NCI-H82 (cell line): ENCODE measurements at places on chromosomes 2 and 18.

DNA sequence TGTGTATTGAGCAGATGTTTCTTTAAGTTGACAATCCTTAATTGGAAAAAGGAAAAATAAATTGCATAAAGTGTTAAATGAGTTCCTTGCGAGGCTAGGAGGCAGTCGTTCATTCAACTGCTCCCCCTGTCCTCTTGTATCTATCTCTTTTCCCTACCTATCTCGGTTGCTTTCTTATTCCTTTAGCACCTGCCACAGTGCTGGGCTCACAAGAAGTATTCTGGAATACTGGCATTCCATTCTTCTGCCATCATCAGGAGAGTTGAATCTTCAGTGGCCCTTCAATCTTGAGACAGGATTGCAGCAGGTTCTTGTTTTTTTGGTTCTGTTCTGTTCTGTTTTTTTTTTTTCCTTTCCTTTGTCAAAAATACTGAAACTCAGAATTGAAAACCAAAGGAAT lies 143.1 kb upstream of the AQP4 start:
- DNase-seq = no peak

DNA sequence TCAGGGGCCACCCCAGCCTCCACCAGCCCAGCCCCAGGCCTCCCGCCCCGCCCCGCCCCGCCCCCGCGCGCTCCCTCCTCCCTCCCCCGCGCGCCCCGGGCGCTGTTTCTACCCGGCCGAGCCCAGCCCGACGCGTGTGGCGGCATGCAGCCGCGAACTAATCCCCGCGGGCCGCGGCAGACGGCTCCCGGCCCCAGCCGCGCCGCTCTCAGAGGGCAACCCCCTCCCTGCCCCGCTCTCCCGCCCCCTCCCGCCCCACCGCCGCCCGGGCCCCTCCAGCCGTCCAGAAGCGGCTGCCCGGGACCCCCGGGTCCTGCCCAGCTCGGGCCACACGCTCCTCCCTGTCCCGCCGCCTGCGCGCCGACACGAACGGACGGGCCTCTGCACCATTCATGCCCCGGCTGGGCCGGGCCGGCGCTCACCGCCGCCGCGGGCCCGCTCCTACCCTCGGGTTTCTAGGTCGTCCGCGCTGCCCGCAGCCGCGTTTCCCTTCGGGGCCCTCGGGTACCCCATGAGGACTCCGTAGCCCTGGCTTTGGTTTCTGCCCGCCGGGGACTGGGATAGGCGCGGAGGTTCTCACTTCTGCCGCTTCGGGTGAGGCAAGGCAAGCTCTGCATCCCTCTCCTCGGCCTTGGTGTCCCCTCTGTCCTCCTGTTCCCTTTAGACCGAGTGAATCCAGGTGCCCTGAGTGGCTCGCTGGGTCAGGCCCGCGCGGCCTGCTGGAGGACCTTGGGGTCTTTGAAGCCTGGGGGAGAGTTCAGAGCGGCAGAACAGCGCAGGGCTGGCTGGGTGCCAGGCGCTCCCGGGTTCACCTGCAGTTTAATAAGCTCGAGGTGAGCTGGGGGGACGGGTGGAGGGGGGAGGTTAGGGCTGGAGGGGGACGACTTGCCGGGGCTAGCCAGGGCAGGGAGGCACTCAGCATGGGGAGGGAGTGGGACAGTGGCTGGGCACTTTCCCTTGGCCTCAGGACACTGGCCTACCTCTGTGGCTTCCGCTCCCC lies 3.1 kb downstream of the WNT10A start:
- DNase-seq = peak; percentile 83

- no peak for DNase-seq
Observed at GRCh38 chr2:69567157-69567908, 76.2 kb downstream of the AAK1 start.

DNA sequence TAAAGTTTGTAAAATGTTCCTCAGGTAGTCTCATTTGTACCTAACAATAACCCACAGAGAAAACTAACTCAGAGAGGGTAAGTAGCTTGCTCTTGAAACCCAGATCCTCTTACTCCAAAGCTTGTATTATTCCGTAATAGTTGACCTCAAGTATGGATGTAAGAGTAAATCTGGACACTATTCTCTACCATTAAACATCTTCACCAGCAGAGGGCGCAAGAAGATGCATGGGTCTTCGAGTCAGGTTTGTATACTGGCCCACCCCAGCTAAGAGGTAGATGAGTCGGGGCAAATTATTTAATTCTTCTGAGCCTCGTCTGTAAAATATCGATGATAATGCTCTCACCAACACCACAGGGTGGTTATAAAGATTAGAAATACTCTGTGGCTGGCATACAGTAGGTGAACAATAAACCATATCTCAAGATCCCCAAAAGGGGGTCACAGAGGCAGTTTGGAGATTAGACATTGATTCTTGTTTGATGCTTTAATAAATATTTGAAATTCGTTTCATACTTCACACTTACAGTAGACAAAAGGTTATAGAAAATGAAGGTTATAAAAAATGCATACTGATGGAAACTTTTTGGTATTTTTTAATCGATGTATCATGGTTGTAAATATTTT lies 3.5 kb upstream of the CABLES1 start:
- peak; percentile 90 for DNase-seq

DNA sequence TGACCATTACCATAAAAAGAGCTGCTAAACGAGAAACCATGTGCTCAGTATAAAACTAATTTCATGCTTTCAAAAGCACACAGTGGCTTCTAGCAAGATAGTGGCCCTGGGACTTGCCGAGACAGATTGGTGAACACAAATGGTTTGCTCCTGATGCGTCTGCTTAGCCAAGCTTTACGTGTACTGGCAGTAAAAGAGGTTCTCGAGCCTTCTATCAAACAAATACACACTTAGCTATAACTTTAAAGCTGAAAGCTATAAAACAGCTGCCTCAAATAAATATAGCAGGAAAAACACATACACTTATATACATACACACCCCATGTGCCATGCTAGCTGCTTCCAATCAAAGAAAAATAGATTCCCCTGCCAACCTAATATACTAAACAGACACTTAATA lies 117.0 kb downstream of the ZNF385B start:
- no peak for DNase-seq

- no peak for DNase-seq
Observed at GRCh38 chr2:101300836-101301235, 7.7 kb downstream of the RNF149 start.

DNA sequence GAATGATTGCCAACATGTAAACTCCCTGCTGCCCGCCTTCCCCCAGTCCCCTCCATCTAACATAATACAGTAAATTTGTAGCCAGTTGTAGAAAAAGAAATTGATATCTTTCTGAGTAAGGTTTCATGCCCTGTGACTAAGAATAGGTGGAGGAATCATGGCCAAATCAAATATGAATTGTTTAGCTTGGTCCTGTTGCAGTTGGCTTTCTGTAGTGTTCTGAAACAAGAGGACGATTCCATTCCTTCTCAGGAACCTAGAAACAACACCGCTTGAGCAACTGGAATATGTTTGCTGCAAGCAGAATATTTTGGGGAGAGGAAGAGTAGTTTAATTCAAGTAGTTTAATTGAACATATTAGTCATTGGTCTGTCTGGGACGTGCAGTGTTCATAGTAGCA lies 7.0 kb upstream of the DRC1 start:
- DNase-seq = no peak

DNA sequence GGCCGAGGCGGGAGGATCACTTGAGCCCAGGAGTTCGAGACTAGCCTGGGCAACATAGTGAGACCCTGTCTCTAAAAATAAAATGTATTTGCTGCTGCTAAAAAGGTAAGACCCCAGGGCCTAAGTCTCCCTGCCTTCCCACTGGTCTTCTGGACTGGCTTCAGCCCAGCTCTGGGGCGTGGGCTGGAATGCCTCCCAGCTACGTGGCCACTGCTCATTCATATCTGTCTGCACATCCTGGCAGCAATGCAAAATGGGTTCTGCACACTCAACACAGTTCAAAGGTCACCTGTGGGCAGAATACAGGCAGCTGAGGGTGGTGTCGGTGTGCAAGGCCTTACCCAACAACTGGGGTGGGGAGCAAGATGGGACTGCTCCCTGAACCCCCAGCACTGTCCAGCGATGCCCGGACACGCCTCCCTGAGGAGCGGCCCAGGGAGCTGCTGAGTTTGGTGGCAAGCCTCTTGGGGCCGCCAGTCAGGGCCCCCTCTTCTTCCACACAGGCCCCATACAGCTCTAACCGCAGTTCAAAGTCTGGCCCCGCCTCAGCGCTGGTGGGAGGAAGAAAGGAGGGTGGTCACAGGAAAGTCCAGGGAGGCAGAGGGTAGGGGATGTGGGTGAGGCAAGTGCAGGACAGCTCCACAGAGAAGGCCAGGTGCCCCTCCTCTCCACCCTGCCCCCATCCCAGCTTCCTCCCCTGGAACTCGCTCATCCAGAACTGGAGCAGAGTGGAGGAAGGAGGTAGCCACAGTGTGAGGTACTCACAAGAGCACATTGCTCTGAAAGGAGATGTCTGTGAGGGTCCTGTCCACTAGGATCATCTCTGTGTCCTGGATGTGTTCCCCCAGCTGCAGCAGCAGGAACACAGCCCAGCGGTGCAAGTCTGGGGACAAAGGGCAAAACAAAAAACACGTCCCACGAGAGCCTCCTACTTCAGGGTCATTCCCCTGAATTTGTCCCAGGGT lies 8.2 kb downstream of the WDR54 start:
- DNase-seq = no peak

DNA sequence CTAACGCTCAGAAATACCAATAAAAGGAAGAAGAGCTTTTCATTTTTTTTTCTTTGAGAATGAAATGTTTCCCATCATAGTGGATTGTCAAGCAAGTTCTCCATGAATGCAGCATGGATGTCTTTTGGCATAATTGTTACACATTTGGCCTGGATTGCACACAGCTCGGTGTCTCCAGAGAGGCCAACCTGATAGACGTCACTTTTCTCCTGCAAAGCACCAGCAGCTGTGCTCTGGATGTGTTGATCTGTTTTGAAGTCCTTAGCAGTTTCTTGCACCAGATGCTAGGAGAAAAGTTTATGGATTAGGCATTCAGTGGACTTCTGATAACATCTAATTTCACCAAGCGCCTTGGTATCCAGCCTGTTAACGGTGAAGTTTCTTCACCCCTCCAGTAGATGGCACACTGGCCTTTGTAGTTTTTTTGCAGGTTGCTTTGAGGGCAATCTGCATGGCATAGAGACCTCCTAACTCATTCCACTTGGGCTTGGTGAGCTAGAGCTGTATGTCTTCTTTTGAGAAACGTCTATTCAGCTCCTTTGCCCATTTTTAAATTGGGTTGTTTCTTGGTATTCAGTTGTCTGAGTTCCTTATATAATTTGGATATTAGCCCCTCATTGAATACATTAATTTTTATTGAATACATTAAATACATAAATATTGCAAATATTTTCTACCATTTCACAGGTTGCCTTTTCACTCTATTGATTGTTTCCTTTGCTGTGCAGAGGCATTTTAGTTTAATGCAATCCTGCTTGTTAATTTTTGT lies 59.7 kb downstream of the PTH2R start:
- peak; percentile 84 for DNase-seq

DNA sequence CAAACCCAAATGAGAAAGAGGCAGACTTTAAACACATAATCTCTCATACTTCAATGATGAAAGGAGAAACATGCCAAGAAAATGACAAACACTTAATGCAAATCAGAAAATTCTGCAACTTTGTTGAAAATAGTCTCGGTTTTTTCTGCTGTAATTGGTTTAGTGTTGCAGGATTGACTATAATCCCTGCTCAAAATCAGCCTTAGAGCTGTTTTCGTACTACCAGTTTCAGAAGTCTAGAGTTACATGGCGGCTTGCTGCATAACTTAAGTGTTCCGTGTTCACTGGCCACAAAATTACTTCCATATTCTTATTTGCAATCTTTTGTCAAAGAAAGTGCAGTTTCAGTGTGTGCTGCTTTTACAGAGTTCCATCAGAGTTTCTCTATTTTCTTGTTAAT lies 48.9 kb upstream of the ITGAV start:
- DNase-seq = peak; percentile 57

DNA sequence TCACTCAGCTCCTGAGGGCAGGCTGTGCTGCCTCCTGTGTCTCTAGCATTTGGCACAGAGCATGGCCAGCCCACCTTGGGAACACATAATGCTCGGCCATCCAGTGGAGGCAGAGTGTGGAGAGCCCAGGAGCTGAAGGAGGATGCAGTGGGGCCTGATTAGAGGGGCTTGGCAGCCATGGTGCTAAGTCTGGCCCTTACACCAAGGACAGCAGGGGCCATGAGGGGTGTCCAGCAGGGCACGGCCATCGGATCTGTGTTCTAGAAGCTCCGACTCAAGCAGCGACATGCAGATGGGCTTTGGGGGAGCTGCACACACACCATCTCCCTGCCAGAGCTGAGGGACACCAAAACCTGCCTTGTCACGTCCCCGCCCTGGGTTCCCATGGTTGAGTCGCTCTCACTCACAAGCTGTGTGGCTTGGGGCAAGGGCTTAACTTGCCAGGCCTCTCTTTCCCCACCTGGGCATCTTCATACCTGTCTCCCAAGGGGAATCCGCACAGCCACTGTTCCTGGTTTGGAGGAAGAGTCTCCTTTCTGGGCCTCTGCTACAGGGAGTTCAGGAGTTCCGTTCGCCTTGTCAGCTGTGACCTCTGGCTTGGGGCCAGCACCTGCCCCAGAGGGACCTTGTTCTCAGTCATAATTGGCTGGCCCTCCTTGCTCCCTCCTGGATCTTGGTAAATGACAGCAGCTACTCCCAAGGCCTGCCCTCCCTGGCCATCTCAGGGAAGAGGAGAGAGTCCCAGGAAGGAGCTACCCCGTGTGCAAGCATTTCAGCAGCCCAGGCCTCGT lies 1.3 kb upstream of the TOGARAM2 start:
- DNase-seq = peak; percentile 61

- no peak for DNase-seq
Observed at GRCh38 chr2:147368306-147368705, 476.5 kb upstream of the ACVR2A start.

DNA sequence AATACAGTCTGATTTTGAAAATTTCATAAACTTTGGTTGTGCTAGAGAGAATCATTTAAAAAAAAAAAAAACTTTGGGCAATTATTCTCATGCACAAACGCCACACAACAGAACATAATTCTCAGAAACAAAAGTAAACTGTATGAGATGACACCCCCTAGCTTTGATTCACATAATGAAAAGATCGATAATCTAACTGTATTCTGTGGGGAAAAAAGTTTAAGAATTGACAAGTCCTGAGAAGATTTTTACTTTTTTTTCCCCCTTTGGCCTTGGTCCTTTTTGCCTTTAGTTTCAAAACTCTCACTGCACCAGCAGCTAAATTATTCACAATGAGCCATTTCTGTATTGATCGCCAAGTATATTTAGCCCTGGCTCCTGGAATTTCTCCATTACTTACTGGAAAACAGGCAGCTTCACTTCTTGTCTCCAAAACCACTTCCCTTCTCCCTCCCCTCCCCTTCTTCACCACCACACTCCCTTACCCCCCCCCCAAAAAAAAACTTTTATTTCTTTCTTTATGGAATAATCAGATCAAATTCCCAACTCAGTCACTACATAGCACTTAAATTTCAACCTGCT lies 2.0 kb downstream of the IKZF2 start:
- DNase-seq = no peak

DNA sequence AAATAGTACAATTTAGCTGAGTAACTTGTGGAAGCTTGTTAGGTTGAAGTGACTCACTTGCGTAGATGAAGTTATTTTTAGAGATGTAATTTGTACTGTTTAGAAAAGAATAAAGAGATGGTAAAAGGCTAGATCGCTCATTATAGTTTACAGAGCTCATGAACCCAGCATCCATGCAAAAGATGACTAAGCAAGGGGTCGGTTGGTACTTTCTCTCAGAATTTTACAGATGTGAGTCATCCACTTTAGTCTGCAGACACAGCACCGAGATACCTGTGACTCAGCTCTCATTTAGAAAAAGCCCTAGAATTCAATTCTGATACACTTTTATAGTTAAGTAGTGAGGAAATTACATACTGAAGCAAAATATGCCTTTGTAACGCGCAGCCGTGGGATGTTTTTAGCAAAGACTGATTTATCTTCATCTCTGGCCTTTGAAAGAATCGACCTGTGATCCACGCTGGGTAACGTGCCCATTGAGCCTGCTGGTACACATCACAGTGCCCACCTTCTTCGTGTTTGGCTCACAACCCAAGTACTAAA lies 116.5 kb upstream of the FOSL2 start:
- DNase-seq = no peak
